ENCODE measurements at places on chromosomes 11 and 22.
A peak's percentile ranks its signal among the peaks of the same experiment; 100 is the strongest.

DNA sequence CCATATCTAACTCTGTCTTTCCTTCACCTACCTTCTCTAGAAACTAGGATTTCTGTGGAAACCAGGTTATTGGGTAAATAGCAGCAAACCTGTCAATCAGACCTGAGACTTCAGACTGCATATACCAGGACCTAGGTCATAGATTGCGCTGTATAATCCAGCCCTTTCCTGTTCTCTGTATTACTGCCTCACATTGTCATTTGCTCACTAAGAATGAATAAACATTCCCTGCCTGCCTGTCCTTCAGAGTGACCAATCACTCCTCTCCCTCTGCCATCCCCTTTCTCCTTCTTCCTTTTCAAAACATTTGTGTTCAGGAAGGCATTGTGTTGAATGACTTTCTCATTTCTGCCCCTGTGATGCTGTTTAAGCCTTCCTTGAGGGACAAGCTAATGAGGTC lies 14.1 kb upstream of the FZD4 start:
- no peak for DNase-seq

GRCh38 chr11:114270531-114271270 lies 25.5 kb upstream of the NNMT start:
- no peak for DNase-seq

- DNase-seq, result no peak
Measured at GRCh38 chr22:35204807-35205775, 52.2 kb upstream of the HMGXB4 start.

DNA sequence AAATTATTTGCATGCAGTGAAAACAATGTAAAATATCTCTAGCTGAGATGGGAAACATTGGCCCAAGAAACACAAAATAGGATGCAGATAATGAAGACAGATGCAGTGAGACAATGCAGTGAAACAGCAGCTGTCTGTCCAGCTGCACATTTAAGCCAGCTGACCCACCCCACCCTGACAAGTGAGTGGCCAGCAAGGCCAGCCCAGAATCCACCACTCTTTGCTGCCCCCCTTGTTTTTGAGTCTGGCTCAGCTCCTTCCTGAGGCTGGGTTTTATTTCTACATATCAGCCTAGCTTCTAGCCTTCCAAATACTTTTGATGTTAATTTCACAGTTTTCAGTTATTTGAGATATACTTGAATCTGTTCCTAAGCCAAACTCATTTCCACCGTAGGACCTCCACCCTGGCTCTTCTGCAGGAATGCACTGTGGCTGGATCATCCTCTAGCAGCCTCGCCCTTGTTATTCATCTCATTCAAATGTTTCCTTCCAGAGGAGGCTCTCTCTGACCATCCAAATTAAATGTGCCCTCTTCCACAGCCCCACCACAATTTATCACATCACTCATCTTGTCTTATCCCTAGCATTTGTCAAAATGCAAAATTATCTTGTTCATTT lies 154.1 kb upstream of the POU2AF2 start:
- DNase-seq, result no peak

- no peak for DNase-seq
Measured at GRCh38 chr11:65530157-65530496, 5.2 kb downstream of the SCYL1 start.

DNA sequence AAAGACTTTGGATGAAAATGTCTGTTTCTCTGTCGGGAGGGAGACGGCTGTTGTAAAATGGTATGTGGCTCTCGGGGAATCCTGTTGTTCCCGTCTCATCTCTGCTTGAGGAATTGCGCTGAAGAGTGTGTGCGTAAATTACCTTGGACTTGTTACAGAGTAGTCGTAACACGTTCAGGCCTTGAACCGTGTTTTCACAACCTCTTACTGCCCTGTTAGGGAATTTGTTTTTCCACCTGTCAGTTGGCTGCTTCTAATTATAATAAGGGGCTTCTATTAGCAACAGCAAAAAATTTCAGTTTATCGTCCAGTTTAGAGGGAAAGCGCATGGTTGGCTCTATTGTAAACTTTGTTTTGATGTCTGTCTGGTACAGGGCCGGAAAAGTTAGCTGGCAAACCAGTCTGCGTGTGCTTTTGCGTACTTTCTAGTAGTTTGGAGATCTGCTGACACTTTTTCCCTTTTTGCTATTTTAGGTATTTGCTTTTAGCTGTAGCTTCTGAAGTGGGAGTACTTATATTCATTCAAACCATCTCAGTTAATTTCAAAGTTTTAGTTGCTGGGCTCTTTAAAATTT lies 1.5 kb downstream of the HIPK3 start:
- no peak for DNase-seq

GRCh38 chr11:68364581-68364980 lies 52.2 kb downstream of the LRP5 start:
- no peak for DNase-seq

- DNase-seq, result no peak
Measured at GRCh38 chr11:45395947-45396346, 109.8 kb upstream of the SYT13 start.

GRCh38 chr22:40241200-40241763 lies 63.6 kb downstream of the TNRC6B start:
- no peak for DNase-seq

- peak; percentile 15 for DNase-seq
Measured at GRCh38 chr11:35334385-35335090, 84.8 kb downstream of the SLC1A2 start.

DNA sequence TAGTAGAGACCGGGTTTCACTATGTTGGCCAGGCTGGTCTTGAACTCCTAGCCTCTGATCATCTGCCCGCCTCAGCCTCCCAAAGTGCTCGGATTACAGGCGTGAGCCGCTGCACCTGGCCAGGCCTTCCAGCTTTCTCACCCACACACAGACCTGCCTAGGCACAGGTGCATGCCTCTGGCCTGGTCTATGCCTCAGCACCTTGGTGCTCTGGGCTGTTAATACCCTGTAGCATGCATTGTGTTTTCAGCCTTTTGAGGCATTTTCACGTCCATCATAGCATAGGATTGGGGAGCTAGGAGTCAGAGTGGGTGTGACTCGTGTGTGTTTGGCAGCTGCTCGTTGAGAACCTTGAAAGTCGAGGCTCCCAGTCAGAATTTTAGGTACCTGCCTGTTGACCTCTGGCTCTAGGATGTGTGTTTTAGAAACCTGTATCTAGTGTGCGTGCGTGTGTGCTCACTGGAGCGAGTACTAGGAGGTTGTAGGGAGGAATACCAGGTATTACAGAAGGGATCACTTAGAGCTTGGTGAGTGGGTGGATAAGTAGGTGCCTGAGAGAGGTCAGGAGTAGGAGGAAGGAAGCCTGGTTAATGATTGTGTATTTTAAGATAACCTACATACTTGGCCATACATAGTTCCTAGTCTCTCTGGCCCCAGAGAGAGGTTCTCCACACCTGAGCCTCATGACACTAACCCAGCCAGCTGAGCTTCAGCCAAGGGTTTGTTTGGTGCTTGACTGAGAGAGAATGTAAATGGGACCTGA lies 20.0 kb downstream of the CRKL start:
- no peak for DNase-seq

DNA sequence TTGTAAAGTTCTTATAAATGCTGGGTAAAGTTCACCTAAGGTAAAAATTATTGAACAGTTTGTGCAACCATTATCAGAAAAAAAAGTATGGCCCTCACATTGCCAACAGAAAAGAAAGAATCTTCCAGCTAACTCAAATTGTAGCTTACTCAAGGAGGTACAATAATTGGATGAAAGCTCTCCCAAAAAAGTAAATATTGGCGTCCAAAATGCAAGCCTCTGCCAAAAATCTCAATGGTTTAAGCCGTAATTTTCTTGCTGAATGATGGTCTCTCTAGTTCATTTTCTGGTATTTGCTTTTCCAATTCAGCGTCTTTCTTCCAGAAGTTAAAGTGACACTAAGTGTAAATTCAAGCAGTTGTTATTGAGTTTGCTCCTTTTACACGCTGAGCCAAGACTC lies 727.3 kb downstream of the LRRC4C start:
- no peak for DNase-seq

DNA sequence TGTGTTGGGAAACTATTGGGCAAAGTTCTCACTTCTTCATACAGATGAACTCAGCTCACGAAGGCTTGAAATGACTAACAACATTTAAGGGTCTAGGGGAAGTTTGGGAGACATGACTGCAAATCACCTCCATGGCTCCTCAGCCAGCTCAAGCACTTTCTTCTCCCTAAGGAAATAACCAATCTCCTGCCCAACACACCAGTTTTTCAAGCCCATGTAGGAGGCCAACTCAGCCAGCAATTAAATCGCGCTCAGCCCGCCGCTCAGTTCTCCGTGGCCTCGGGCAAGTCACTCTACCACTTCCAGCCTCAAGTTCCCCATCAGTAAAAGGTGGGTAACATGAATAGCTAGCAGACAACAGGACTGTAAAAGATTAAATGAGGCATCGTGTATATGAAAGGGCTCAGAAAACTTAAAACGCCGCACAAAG lies 796 bp downstream of the POLDIP3 start:
- no peak for DNase-seq

DNA sequence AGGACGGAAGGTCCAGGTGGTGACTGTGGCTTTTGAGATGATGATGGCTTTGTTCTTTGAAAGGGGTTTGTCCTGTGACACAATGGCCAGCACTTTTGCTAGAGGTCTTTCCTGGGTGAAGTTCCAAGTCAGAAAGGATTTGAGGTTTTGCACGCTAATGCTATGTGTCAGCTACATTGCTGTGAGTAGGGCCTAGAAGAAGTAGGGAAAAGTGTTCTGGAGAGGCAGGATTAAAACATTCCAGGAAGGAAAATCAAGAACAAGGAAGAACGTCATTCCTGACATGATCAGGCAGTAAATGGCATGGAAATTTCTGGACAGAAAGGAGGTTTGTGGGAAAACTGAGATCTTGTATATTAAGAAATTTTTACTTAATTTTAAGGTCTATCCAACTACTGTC lies 290.7 kb downstream of the NTM start:
- no peak for DNase-seq

DNA sequence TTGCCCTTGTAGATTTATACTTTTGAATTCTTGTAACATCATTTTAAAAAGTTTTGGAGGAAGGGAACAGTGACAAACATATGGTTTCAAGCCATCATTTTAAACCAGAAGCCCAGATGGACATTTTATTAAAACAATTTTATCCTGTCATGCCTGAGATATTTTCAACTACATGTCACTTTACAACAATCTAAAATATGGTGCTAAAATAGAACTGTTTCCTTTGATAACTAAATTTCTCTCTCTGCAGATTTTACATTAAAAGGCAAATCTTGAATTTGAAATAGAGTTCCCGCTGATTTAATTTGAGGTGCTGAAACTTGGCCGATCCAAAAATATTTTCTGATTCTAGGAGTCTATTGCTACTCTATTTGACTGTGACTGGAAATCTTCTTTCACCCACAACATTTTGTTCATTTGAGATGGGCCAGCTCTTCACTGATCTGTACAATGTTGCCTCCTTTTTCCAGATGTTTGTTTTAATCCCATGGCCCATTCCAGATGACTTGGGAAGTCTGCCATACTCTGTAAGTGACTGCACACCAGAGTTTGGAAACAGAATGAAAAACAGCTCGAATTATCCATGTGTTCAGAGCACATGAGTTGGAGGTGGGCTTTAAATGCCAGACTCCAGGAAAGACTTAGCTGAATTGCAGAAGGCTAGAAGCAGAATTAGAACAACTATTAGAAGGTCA lies 402.5 kb downstream of the TMEM135 start:
- no peak for DNase-seq

DNA sequence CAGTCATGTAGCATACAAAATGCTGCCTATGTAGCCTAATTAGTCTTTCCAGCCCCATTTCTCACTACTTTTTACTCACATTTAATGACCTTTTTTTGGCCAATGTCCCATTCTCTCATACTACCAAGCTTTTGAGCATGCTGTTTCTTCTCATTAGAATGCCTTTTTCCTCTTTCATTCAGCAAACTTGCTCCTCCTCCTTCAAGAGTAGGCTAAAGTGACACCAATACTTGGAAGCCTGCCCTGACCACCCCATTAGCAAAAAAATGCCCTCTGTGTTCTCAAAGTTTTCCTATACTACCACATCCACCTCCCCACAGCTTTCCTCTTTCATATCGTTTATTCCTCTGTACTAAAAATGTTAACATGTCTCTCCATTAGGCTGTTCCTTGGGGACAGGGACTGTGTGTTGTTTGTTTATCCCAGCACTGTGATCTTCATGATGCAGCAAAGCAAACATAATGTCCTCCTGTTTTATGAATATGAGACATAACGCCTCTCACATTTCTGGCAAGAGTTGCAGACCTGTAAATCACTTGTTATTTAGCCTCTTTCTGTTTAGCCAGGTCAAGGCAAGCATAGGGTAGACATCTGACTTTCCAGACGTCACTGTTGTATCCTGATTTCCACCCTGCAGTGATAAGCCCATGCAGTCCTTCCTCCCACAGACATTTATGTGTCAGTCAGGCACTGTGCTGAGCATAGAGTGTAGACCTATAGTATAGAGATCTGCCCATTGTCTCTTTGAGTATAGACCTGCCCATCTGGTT lies 62.0 kb upstream of the UCP3 start:
- no peak for DNase-seq

DNA sequence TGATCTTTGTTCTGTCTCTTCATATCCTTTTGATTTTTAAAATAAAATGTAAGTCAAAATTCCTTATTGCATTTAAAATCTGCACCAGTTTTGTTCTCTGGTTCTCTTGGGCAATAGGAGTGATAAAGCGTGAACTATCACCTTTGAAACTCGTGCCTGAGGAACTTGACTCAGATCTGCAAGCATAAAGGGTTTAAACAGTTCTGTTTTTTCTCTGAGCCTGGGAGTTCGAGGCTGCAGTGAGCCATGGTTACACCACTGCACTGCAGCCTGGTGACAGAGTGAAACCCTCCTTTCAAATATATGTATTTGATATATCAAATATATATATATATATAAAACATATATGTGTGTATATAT lies 38.9 kb upstream of the CLMP start:
- DNase-seq, result no peak

DNA sequence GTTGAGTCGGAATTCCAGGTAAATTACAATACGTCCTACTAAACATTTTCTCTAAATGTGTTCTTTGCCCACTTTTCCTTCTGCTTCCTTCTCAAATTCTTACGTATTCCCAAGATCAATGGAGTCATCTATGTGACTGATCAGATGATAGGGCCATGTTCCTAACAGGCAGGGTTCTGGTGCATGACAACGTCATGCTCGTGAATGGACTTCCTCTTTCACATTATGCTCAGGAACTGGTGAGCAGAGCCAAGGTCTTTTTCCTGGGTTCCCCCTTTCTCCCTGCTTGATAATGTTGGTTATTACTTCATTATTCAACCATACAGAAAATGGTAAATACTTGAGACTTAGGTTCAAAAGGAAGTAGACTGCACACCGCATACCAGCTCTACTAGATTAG lies 789.4 kb downstream of the OPCML start:
- no peak for DNase-seq

DNA sequence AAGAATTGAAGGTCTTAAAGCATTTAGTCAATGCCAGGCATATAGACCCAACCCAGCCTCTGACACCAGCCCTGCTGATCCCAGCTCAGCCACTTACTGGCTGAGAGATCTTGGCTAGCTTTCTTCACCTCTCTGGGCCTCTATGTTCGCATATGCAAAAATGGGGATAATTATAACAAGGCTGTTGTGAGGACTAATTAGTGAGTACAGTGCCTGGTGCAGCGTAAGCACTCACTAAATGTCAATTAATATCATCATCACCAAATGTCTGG lies 10.5 kb downstream of the CHST1 start:
- DNase-seq, result no peak

GRCh38 chr11:130121445-130121978 lies 38.1 kb upstream of the ST14 start:
- DNase-seq, result no peak

Data from GM13977 (cell line).